ENCODE measurements at places on chromosomes 5 and 9.

DNA sequence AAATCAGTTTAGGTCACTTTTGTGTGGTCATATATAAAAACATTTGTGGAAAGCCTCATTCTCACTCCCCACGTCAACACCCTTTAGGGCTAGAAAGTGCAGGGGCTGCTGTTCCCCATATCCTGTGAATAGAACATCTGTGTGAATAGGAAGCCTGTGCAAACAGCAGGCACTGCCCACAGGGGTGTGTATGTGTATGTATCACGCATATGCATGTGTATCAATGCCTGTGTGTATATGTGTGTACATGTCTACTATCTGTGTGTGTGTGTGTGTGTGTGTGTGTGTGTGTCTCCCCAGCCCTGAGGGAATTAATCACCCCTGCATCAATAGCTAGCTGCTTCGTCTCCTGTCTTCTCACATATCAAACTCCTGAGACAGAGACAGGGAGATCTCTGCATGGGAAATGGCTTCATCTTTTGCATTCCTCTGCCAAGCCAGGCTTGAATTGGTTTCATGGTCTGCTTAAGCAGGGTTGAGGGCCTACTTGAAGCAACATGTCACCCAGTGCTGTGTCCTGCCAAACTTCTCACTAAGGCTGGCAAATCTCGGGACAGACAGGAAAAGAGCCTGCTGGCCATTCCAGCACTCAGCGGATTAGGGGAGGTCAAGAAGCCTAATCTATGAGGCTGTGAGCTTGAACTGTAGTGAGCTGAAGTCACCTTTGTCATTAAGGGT is 265.8 kb downstream of the ADAMTSL1 start:
- DNase-seq, result no peak

- DNase-seq, result no peak
Measured at GRCh38 chr5:150401076-150401375, 11.7 kb downstream of the CD74 start.

GRCh38 chr5:132064738-132065331 is 4.4 kb downstream of the IL3 start:
- DNase-seq, result peak; percentile 84

DNA sequence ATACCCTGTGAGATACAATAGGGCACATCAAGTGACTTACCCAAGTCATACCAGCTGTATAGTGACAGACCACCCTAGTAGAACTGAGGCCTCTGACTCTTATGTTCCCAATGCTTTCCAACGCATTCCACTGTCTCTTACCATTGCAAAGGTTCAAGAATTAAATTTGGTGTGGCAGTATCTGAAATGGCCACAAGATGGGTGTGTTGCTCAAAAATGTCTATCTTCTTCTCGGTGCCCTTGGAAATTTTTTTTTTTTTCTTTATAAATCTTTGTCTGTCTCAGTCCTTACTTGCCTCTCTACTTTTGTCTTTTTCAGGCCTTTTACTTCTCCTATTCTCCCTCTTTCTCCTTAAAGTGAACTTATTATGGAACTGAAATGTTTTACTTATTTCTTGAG is 48.4 kb downstream of the GPR21 start:
- DNase-seq, result no peak

DNA sequence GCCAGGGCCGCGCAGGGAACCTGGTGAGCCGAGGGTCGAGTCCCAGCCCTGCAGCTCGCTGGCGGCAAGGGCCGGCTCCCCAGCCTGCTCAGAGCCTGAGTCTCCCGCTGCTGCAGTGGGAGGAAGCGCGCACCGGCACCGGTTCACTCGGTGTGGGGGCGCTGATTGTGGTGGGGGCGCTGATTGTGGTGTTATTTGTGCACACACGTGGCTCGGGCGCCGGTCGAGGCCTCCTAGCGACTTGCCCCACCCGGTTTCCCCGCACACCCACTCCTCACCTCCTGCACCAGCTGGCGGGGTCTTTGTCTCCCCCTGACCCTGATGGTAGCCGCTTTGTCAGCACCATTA is 266.7 kb downstream of the NSG2 start:
- no peak for DNase-seq

DNA sequence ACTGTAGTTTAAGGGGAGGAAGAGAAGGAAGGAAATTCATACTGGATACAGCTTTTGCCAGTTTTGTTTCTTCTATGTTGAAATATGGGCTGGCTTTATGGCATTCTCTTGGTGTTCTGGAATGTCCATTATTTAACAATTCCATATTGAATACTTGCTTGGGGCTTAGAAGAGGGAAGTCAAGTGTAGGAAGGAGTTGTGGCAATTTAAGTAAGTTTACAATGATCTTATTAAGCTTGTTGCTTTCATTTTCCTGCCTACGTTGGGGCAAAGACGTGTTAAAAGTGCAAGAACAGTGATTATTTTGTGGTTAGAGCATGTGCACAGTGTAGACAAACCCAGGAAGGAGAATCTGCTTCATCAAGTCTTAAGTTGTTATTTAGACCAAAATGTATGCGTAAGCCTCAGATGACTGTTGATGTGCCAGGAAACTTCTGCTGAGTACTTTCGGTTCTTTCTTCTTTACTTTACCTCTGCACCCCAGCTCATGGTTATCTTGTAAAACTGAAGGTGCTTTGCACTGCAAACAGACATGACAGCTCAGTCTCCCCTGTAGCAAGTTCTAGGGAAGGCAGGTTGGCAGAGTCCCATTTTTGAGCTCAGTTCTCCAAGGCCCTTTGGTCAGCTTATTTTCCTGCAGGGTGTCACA is 75.8 kb downstream of the F2RL2 start:
- peak; percentile 51 for DNase-seq

GRCh38 chr5:606526-607399 is 5.4 kb upstream of the CEP72 start:
- no peak for DNase-seq

DNA sequence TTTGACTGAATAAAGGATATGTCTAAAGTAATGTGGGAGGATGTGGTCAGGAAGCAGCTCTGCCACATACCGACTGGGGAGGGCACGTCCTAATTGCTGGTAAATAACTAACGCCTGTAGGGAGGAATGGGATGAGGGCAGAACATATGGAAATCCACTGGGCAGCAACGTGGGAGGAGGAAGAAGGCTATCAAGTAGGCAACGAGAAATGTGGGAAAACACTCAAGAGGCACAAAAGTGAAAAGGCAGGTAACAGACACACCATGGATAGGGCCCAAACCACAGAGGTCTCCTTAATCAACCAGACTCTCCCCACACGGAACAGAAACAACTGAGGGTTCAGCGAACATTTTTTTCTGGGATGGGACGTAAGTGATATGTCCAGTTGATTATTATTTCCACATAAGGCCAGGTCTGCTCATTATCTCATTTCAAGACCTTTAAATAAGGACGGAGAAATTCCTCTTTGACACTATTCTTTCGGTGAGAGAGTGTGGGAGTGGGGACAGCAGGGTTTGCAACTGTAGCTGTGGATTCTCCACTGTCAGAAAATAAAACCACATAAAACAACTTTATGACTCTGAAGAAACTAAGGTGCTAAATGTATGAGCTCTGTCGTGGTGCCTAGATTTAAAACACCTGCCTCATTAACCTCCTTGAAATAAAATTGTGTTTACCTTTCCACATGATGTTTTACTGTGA is 17.0 kb downstream of the IARS1 start:
- DNase-seq, result no peak

DNA sequence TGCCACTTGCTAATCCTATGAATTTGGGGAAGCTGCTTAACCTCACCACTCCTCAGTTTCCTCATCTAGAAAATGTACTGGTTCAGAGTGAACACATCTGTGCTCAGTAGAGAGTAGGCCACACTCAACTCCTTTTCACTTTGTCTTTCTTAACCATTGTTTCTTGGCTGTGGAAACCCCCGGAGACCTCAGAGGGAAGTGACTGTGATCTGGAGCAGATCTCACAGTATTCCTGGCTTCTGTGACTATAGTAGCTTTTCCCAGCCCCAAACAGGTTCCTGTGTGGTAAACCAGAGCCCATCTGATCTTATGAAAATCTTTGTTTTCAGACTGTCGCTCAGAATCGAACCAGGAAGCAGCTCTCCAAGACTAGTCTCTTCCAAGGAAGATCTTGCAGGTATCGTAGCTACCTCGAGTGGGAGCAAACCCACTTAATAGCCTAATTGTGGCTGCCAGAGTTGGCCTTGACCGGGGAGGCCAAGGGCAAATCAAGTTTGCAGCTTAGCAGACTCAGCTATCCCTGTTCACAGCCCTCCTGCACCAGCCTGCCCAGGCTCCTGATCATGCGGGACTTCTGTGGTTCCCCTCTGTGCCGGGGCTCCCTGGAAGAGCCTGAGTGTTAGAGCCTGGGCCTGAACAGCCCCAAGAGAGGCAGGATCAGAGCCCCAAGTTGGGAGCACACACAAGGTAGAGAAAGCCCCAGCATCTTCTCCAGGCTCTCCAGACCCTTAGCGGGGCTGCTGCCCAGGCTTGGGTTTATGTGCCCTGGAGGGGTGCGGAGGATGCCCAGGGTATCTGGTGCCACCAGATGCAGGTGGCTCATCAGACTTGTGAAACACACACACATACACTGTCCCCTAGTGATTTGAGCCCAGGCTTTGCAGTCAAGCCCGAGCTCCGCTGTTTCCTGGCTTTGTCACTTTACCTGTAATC is 52.2 kb upstream of the ANGPTL2 start:
- DNase-seq, result no peak

- no peak for DNase-seq
Measured at GRCh38 chr5:143677403-143677802, 134.6 kb upstream of the HMHB1 start.

GRCh38 chr9:5869315-5870019 is 21.2 kb upstream of the MLANA start:
- peak; percentile 37 for DNase-seq

DNA sequence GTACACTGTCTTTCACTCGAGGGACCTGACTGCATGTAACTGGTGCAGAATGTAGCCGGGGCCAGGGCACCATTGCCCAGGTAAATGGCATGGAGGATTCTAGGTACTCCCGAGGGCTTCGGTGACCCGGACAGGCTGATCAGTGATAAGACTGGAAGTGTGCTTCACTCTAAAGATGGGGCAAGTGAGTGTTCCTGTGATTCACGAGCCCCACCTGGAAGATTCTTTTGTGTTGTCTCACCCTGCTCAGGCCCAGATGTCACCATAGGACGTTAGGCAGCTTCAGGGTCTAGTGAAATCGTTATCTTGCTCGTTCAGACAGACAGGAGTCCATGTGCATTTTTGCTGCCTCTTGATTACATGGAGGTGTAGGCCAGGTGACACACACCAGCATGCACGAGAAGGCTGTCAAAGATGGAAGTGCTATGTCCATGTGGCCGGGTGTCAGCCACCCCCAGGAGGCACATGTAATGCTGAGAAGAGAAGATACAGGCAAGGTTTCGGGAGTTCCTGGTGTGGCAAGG is 73.9 kb downstream of the WNK2 start:
- no peak for DNase-seq

DNA sequence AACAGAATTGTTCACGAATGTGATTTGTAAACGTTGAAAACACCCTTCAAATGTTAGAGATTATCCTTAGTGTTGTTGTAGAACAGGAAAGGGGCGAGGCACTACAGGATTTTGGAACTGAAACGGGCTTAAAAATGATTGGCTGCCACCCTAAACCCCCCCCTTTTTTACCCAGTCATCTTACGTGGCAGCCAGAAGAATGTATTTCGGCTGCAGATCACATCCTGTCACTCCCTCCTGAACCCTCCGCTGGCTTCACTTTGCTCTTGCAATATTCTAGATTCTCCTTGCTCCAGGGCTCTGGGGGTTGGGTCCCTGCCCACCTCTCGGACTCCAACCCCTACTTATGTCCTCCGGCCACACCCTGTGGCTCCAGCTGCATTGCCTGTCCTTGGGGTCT is 13.9 kb upstream of the UNC5A start:
- no peak for DNase-seq

DNA sequence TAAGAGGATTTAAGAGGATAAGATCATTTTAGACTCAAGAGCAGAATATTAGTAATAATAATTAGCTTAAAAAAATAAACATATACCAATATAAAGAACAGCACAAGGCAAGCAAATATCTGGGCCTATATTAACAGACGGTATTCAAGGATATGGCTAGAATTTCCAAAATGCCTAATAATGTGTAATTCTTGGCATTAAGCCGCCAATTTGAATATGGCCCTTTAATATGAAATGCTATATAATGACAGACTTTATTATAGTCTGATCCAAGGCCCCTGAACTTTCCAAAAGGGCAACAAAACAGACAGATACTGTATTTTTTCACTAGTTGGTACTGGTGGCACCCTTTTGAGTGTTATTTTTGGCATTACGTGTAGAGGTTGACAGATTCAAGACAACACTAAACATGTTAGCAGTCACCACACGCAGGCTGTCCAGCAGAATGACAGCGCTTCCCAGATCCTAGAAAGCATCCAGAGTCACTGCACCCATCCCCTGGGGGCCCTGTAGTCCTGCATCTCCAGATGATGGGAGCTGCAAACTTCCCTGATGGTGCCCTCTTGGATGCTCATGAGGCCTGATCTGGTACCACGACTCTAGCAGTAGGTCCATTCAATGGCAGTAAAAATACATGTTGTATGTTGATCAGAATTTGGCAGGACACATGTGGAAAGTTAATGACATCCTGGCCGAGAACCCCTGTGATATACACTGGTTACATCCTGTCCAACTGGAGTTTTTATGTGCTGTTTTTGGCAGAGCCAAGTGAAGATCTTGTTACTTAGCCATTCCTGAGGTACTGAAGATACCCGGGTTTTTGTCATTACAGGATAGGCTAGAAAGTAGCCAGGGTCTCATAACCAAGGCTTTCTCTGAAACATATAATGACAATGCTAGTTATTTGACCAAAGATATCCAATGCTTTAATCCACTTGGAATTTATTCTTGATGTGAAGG is 1.7 kb upstream of the ABL1 start:
- DNase-seq, result no peak

DNA sequence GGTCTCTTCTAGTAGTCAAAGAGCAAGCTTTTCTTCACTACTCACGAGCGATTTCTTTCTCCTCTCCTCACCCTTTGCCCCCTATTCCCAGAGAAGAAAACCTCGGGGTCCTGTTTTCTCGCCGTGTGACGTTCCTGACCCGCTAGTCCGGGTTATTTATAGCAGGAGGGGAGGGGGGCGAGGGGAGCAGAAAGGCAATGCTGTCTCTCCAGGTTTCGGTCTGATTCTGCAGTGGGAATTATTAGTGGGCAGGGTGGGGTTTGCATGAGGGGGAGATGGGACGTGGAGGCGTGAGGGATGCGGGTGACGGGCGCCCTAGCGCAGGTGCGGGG is 847 bp upstream of the GABRB2 start:
- DNase-seq, result peak; percentile 23

DNA sequence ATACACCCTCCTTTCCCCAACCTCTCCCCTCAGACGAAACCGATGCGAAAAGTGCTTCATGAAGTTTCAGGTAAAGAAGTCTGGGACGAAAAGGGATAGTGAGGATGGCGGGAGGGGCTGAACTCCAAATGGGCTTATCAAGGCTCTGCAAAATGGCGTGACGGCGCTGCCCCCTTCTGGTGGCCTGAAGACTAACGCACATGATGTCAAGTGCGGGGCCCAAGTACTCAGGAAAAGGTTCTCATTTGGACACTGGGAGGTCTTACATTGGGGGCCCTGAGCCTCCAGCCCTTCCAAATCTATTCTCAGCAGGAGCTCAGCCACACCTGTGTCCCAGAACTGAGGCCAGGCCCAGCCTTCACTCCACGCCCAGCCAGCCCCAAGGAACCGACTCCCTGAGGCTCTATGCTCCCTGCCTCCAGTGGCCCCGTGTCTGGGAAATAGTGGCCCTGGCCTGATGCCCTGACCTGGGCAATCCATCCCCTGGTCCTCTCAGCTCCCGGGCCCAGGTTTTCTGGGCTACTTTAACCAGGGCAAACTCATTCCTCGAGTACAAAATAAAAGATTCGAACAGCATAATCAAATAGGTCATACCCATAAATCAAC is 119.9 kb downstream of the KCNIP1 start:
- peak; percentile 56 for DNase-seq
